RCC 7860 (cell line): ENCODE measurements at places on chromosomes 16 and 17.

DNA sequence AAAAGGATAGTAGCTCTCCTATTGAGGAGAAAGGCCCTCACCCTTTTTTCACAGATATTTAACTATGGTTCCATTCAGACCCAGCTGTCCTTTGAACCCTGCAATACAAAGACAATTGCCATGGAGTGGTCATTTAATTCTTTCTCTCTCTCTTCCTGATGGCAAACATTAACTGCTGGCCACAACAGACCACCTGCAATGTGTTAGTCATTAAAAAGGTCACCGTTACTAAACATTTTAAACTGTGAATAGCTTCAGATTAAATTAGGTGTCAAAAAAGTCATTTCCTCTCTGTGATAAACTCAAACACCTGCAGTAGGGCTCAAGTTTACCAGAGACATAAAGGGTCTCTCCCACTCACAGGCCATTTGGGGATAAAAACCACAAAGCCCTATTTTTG lies 697.2 kb downstream of the TOX3 start:
- no peak for DNase-seq

DNA sequence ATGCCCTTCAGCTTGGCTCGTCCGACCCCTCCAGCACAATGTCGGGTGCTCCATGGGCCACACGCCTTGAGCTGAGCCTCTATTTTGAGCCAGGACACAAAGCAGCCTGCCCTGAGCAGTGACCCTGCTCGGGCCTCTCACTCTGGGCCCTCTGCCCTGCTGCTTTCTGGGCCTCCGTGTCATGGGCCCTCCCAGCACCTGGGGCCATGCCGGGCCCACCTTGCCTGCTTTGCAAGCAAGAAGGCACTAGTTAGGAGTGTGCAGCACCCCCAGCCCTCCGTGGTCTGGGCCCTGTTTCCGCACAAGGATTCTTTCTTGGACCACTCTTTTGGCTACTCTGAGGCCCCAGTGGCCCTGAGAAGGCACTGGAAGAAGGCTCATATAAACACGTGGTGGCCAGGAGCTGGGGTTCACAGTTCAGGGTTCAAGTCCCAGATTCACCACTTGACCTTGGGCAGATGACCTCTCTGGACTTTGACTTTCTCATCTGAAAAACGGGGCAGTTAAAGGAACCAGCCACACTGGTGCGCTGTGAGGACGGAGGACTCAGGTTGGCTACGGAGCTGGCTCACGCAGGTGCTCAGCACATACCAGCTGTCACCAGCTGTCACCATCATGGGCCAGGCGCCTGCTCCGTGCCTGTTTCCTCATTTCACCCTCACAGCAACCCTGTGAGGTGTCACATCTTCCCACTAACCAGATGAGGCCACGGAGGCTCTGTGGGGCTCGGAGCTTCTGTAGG lies 166.0 kb upstream of the GSE1 start:
- DNase-seq: no peak

DNA sequence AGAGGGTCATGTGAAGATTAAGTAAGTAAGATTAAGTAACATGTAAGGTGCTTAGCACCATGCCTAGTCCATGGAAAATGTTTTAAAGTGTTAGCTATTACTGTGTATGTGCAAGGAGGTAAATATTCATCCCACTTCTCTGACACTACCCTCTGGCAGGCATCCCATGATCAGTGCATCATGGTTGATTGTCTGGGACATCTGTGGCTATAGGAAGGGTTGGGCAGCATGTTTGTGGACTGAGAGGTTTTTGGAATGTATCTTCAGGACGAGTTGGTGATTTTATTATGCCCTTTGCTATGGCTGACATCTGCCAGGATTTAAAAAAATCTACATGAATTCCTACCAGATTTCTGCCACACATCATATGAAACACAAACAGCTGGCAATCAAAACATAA lies 6.5 kb upstream of the TAOK1 start:
- DNase-seq: no peak

GRCh38 chr16:54473226-54473993 lies 186.8 kb upstream of the IRX3 start:
- no peak for DNase-seq

DNA sequence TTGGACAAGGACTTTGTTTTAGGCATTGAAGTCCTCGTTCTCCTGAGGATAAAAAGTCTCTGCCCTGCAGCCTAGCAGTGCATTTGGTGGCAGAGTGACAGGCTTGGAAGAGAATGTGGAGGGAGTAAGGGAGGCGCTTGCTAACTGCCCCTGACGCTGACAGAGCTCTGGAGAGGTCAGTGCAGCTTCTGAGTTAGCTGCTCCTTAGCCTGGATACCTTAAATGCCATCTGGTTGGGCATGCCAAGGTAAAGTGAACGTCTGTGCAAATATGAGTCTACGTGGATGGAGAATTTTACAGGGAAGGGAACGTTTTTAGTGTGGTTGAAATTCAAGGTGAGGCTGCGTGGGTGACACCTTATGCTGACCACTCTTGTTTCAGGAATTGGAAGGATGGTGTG lies 44.4 kb downstream of the SEC14L1 start:
- no peak for DNase-seq

DNA sequence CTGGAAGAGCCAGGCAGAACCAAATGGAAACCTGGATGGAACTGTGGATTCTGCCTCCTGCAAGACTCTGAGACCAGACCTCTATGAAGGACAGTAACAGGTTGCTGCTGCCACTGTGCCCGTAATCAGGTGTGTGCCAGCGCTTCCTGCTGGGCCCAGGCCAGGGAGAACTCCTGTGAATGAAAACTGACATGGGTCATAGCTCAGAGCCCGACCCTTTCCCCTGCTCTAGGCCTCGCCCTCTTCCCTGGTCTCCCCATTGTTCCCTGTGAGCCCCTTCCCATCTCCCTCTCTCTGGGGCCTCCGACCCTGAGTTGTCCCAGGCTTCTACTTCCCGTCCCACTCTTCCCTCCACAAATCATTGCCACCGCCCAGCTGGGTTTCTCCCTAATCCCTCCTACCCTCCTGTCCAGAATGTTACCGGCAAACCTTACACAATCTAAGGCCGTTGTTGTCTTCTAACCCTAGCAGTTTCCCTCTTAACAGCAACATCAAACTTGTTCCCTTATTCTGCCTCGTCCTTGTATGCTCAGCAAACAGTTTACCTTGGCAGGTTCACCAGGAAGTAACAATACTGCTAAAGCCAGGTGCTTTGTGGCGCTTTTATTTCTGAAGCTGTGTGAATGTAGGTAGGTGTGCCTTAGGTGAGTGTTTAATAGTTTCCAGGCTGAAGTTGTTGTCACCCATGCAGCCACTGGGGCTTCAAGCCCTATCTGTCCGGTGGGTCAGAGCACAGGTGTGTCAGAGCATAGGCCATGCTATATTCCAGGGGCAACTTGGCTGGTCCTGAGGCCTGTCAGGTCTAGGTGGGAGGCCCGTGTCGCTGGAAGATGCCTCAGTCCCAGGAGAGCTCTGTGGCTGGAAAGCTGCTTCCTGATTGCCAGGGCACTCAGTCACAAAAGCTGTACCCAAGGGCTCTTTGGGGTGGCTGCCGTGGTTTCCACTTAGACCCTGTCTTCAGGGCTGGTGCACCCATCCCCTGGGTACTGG lies 32.0 kb downstream of the SMPD3 start:
- DNase-seq: no peak

DNA sequence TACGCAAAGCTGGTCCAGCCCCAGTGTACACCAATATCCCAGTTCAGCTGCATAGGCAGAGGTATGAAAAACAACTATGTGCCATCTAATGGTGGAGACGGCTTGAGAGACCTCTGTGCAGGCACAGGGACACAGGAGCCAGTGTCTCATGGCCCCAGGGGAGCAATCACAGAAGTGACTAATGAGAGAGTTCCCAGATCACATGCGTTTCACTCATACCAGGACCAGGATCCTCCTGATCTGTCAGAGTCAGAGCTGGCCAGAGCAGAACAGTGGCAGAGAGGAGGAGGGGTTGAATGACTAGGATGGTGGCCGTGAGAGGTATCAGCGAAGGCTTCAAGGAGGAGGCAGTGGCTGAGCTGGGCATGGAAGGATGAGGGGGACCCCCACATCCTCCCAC lies 41.1 kb downstream of the TMEM132E start:
- no peak for DNase-seq
